ENCODE measurements at places on chromosomes 16 and 17. TPM values are rescaled to one million over a fixed set of nuclear protein-coding genes. Genes with fewer than 3 reads are reported as not detected.

- no peak for DNase-seq
Observed at GRCh38 chr16:57151369-57151768, 34.5 kb downstream of the PSME3IP1 start.

DNA sequence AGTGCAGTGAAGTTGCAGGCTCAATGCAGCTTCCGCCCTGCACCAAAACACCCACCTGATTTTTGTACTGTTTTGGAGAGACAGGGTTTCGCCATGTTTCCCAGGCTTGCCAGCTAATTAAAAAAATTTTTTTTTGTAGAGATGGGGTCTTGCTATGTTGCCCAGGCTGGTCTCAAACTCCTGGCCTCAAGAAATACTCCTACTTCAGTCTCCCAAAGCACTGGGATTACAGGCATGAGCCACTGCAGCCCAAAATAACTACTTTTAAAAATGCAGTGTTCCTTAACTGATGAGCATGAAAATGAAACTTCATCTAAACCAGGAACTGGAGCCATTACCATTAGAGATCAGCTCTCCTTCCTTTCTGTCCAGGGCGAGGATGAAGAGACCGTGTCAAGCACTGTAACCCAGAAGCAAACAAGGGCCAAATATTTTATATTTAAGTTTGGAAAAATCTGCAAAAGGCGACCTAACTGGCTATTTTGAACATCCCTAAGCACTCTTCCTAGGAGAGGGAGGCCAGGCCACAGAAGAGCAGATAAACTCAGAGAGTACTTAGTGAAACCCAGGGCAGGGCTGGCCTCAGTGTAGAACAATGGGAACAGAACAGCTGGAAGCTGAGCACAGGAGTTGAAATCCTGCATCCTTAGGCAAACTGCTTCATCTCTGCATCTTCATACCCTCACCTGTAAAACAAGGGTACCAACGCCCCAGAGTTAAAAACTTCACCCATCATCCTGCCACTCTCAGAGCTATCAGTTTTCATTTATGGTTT is 24.0 kb downstream of the CREBBP start:
- no peak for DNase-seq

GRCh38 chr17:46832945-46833839 is 14.7 kb upstream of the WNT3 start:
- DNase-seq, result peak; percentile 87

- no peak for DNase-seq
Observed at GRCh38 chr17:56897646-56898424, 16.0 kb downstream of the TRIM25 start.

GRCh38 chr16:84952335-84953189 is 58.8 kb downstream of the ZDHHC7 start:
- DNase-seq, result peak; percentile 82

GRCh38 chr16:35678-36305 is 17.6 kb downstream of the POLR3K start:
- DNase-seq, result no peak

DNA sequence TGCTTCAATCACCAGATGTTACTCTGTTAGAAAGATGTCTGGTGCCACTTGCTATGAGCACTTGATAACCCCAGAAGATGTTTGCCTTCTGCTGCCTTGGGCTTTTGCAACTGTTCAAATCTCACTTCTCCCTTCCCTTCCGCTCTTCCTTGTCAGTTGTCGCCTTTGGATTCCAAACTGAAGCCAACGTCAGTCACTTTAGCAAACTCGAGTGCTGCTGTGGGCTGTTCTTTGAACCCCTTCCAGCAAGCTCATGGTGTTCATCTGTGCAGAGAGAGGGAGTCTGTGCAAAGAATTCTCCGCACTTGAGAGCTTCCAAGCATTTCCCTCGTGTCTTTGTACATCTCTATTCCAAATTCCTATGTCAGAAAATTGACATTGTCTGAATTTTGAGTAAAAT is 879.4 kb downstream of the CDH11 start:
- DNase-seq, result no peak

DNA sequence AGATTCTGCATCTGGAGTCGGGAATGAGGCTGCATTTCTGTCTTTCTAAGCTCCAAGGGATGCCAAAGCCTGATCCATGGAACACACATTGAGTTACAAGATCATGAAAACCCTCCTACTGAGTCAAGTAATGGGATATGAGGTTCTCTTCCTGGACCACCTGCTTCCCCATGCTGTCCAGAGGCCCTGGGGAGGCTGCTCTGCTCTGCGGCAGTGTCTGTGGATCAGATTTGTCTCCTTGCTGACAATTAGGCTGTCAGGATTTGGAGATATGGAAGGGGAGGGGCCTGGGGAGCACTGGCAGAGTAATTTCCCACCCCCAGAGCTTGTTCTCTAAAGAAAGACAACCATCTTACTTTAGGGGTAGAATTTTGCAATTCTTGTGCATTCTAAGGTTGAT is 33.0 kb downstream of the C16orf95 start:
- DNase-seq, result no peak

DNA sequence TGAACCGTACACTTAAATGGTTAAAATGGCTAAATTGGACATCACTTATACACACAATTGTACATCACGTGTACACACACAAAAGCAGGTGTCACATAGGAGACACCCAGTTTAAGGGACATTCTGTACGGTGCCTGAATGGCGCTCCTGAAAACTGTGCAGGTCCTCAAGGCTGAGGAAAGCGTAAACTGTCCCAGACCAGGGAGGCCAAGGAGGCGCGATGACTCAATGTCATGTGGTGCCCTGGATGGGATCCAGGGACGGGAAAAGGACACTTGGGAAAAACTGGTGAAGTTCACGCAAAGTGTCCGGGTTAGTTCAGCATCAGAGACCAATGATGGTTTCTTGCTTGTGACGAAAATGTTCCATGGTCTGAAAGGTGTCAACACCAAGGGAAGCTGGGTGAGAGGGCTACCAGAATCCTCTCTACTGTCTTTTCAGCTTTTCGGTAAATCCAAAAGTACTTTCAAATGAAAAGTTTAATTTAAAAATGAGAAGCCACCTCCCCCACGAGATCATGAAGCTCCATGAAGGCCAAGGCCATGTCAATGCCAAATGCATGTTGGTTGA is 112.2 kb downstream of the CMIP start:
- no peak for DNase-seq

DNA sequence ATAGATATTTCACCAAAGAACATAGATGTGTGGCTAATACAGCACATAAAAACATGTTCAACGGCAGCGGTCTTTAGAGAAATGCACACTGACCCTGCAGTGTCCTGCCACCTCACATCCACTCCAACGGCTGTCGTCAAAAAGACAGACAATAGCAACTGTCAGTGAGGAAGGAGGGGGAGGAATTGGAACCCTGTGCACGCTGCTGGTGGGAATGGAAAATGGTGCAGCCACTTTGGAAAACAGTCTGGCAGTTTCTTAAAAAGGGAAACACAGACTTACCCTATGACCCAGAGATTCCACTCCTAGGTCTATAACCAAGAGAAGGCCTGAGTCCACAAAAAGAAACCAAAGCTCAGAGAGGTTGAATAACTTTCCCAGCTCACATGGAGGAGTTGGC is 7.7 kb downstream of the CEP295NL start:
- no peak for DNase-seq

GRCh38 chr16:64626776-64627175 is 495.1 kb downstream of the CDH11 start:
- peak; percentile 1 for DNase-seq

The TBC1D3E gene
- not detected for total RNA-seq

The PABPN1L gene
- total RNA-seq, result not detected

The TM4SF5 gene
- not detected for total RNA-seq

The KRTAP2-4 gene
- not detected for total RNA-seq

The CCR7 gene
- 0.36 TPM for total RNA-seq

The HOXB7 gene
- total RNA-seq, result 3.3 TPM

The KCNJ12 gene
- total RNA-seq, result under 0.01 TPM

The DBNDD1 gene
- 3.1 TPM for total RNA-seq
